Pancreas (tissue), 10 donors: ENCODE measurements at places on chromosomes 11 and 22.

DNA sequence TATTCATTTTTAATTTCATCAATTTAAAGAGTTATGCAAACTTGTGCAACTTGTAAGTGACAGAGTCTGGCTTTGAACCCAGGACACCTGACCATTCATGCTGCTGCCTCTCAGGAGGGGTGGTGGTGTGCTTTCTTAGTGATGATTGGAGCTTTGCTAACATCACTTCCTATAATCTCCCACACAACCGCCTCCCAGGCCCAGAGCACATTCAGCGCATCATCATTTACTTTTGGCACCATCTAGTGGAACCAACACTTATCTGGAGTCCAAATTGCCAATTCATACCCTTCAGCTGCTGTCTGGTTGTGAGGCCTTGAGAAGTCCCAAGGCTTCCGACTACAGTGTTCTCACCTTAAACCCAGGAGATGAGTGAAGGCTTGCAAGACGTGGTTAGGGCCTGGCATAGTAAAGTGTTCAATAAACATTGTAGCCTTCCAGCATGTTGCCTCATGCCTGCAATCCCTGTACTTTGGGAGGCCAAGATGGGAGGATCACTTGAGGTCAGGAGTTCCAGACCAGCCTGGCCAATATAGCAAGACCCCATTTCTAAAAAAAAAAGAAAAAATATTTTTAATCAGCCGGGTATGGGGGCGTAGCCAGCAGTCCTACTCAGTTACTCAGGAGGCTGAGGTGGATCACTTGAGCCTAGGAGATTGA lies 1.1 kb upstream of the TTLL1 start:
- DNase-seq = no peak

DNA sequence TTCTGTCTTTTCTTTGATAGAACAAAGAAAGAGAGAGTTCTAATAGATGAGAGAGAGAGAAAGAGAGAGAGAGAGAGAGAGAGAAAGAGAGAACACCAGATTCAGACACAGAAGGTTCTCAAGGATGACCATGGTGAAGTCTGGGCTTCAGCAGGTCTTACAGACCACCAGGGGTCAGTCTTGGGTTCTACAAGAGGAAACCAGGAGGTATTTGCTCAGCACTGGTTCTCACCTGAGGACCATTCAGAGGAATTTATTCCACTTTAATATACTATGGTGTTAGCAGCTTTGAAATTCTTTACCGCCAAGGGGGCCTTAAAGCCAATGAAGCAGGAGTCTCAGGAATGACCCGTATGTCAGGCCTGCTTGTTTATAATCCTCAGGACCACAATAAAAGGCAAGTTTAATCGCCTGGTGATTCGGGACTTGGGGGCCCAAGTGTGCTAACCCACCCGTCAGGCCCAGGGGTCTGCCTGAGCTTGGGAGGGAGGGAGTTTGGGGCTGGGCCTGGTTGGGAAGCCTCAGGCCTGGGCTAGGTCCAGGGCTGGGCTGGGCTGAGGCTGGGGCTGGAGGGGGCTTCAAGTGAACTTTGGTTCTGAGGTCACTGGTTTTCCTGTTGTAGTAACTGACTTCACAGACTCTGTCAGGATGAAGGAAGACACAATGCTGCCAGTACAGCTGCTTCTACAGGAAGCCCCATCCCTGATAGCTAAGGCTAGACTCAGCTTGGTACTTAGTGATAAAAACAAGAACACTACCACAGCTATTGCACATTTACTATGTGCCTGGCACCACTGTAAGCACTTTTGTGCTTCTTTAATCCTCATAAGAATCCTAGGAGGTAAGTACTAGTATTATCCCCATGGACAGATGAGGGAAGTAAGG lies 179.2 kb upstream of the ZBED5 start:
- peak; percentile 30 for DNase-seq

- no peak for DNase-seq
These were observed 759 bp downstream of the ROBO4 start for GRCh38 chr11:124896821-124897391.

DNA sequence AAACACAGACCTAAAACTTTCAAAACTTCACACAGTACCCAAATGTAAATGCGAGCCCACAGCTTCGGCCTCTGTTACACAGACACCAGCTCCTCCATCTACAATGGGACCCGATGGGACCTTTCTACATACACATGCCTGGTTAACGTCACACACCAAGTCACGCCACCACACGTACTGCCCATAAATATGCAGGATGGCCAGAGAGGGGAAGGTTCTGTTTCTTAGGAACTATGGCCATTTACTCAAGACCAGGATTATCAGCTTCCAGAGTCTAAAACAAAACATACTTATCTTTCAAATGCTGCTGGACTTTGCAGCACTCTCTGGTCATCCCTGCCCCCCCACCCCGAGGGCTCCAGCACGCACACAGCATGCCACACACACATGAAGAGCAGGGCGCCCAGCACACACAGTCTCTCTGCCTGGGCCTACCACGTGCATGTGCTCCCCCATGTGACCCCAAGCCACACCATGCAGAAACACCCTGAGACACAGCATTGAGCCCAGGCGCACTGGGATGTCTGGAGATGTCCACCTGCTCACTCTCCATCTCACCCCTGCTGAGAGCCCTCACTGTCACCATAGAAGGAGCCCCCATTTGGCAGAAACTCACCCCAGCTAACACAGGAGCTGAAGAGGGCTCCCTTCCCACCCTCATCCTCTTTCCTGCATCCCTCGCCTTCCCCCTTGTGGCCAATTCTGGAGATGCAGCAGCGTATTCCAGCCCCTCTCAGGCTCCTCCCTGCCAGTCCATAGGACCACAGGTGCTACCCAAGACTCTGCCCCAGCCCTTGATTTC lies 61.8 kb downstream of the SLC22A12 start:
- peak; percentile 66 for DNase-seq

DNA sequence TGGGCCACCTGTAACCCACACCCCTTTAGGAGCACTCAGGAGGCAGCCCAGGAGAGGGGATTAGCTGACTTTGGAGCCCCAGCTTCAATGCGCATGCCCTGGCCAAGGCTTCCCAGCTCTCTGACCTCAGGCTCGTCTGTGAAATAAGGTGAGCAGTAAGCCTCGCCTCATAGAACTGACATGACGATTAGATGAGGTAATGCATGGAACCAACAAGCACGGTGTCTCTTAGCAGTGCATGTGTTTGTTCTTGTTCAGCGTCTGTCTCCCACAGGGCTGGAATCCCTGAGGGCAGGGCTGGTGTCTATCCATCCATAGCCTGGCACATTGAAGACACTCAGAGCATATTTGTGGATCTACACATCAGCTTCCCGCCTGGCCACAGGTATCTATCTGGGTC lies 415.4 kb downstream of the MN1 start:
- no peak for DNase-seq

- DNase-seq = no peak
These were observed 3.3 kb downstream of the LTO1 start for GRCh38 chr11:69671734-69672465.

DNA sequence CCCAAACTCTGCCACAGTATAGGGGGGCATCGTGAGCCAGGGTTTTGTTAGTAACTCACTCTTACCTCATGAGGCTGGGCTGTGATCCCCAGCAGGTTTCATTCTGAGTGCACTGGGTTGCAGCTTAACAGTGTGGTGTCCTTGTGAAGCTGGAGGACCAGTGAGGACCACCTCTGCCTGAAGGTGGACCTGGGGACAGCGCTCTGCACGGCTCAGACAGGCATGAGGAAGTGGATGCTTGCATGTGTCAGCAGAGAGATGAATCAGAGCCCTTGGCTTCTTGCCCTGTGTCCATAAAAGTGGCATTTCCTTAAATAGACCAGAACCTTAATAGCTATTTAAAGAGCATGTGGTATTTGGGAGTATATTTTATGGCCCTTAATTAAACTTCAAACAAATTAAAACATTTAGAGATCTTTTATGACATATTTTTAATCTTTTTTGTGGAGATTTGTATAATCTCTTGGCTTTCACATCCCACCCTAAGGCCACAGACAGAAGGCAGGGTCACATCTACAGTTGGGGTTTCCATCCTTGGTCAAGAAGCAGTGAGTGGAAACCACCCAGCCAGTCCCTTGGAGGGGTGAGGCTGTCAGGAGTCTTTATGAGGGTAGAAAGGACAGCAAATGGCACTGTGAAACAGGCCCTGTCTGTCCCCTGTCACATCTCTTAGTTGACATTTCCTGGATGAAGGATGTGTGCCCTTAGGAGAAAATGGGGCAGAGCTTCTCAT lies 24.8 kb upstream of the ADORA2A start:
- peak; percentile 73 for DNase-seq

GRCh38 chr11:128559496-128560103 lies 27.8 kb downstream of the ETS1 start:
- DNase-seq = no peak

- DNase-seq = peak; percentile 98
These were observed 129.0 kb upstream of the PARVA start for GRCh38 chr11:12248330-12248729.

DNA sequence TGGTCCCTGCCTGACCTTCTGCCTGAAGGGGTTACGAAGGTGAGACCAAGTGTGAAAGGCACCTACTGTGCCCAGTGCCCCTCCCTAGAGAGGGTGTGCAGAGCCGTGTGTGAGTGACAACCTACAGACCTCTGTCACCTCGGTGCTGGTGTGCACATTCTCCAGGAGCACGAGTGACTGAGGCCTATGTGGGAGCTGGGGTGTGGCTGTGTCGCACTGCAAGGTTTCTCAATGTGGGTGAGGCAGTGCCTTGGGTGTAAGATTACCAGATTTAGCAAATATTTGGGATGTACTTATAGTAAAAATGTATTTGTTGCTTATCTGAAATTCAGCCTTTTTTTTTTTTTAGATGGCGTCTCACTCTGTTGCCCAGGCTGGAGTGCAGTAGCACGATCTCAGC lies 5.6 kb downstream of the STARD10 start:
- no peak for DNase-seq

DNA sequence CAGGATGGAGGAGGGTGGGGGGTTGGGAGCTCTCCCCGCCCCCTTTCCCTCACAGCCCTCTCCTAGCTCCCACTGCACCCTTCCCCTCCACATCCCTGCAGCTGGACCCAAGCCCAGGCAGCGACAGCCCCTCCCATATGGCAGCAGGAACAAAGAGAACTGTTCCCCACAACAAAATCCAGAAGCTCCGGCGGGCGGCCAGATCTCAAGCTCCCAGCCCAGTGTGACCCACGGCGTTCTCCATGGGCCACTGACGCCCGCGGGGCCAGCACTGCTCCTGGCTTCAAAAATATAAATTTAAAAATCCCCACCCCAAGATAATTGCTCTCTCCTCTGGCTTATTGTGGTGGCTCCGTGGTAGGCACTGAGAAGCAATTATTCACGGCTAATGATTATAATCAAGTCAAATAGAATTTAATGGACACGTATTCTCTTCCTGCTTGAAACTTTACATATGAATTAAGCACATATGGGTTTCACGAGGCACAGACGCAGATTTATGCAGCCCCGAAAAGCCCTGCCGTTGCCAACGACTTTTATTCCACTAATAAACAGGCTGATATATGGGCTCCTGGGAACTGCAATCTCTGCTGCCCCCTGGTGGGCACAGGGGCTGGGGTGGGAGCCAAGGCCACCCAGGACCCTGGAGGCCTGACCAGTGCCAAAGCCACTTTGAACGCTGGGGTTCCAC lies 17.5 kb downstream of the MACROD1 start:
- DNase-seq = peak; percentile 80

- DNase-seq = no peak
These were observed 2.6 kb downstream of the GDPD5 start for GRCh38 chr11:75523189-75523588.

DNA sequence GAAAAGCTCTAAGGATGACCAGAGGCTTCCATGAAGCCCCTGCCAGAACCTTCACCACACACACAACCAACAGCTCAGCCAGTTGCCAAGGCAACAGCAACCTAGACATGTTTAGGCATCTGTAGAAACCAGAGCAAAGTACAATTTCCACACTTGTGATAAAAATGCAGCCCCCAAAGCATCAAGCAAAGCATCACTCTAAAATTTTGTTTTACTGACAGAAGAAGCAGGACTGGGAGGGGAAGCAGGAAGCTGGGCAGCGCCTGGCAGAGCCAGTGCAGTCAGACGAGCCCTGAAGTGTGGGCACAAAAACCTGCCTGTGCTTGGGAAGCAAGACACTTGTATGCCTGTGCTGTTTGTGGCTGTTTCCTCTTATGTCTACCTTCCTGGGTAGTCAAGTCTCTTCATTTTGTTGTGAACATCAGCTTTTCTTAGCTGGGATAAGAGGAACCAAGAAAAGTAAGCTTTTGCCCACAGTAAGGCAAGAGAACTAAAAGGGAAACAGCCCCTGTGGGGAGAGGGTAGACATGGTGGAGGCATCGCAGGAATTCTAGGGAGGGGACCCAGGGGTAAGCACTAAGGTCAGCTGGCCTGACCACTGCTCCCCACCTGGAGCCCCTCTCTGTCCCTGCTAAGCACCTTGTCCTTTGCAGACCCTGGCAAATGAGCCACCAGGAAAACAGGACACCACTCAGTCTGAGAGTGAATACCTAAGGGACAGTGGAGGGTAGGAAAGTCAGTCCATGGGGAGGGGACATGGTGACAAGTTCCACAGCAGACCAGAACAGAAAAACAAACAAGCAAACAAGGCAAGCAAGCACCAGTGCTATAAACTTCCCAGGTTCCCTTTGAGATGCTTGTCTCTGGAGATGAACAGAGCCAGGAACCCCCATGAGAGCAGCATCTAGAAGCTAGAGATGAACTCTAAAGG lies 13.4 kb downstream of the PACSIN2 start:
- no peak for DNase-seq

GRCh38 chr11:102361086-102362031 lies 14.3 kb downstream of the BIRC2 start:
- DNase-seq = no peak

GRCh38 chr22:41947424-41948080 lies 600 bp upstream of the CENPM start:
- no peak for DNase-seq

DNA sequence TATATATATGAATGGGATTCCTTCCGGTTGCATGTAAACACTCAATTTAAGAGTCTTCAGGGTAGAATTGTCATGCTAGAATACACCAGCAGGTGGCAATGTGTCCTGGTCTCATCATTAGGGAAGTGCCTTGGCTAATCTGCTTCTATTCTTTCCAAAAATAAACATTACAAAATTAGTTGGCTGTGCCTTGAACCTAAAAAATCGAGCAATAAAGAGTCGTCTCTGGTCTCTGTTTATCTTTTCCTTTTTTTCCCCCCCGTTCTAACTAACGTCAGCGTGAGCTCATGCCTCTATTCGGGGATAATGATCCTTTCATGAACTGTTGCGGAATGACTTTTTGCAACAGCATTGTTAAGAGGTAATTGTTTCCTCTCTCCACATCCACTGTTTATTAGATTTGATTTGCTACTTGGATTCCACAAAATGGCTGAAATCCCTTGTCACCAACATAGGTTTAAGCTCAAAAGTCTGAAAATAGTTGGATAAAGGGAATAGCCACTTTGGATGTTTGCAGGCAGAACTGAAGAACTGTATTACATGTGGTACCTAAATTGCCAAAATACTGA lies 1.2 kb upstream of the ARHGEF12 start:
- DNase-seq = no peak

- no peak for DNase-seq
These were observed 25.9 kb upstream of the HTATIP2 start for GRCh38 chr11:20337526-20338154.

GRCh38 chr22:18024276-18024939 lies at the start of gene MICAL3:
Gene MICAL3, minus strand, starts transcription at chr22:18024561. Its CDS starts 117,749 bp downstream, at chr22:17906812.
- DNase-seq = peak; percentile 55

GRCh38 chr11:45444796-45445195 lies 158.7 kb upstream of the SYT13 start:
- DNase-seq = no peak

- peak; percentile 65 for DNase-seq
These were observed 583 bp downstream of the TAF1D start for GRCh38 chr11:93740730-93741093.
